ENCODE measurements at places on chromosomes 4 and X.

GRCh38 chrX:24292353-24292752 is 21.5 kb downstream of the SUPT20HL2 start:
- no peak for DNase-seq

- no peak for DNase-seq
These were observed 873.8 kb downstream of the GLUD2 start for GRCh38 chrX:121921258-121921657.

- DNase-seq, result no peak
These were observed 566.4 kb upstream of the DIPK2B start for GRCh38 chrX:45766981-45767501.

GRCh38 chr4:118171381-118171780 is 137.1 kb downstream of the NDST3 start:
- DNase-seq, result no peak

DNA sequence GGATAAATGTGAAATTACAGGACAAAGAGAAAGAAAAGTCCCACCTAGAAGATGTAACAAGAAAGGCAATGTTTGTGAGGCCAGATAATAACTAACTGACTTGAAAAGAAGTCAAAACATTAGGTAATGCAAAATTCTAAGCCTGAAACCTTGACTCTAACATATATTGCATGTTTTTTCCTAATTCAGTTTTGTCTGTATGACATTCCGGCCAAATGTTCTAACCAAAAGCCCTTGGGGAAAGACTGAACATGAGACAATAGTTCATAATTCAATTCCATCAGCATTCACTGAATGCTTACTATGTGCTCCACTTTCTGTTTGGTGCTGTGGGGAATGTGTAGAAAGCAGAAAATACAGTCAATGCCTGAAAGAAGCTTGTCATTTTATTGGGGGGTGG is 84.8 kb upstream of the PLAC1 start:
- DNase-seq, result no peak

- DNase-seq, result no peak
These were observed 688.6 kb downstream of the SH3BGRL start for GRCh38 chrX:81890521-81890920.

DNA sequence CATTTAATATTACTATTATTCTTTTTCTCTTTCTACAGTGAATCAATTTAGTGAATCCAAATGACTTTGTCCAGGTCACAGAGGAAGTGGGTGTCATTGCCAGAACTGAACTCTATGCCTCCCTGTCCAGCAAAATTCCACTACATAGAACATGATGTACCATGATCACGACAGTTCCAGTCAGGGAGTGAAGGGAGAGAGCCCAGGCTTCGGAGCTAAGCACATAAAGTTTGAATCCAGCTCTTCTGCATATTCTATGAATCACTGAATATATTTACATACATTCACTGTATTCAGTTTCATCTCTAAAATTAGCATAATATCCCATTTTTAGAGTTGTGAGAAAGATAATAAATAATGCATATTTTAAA is 17.4 kb downstream of the ARHGEF38 start:
- DNase-seq, result no peak

DNA sequence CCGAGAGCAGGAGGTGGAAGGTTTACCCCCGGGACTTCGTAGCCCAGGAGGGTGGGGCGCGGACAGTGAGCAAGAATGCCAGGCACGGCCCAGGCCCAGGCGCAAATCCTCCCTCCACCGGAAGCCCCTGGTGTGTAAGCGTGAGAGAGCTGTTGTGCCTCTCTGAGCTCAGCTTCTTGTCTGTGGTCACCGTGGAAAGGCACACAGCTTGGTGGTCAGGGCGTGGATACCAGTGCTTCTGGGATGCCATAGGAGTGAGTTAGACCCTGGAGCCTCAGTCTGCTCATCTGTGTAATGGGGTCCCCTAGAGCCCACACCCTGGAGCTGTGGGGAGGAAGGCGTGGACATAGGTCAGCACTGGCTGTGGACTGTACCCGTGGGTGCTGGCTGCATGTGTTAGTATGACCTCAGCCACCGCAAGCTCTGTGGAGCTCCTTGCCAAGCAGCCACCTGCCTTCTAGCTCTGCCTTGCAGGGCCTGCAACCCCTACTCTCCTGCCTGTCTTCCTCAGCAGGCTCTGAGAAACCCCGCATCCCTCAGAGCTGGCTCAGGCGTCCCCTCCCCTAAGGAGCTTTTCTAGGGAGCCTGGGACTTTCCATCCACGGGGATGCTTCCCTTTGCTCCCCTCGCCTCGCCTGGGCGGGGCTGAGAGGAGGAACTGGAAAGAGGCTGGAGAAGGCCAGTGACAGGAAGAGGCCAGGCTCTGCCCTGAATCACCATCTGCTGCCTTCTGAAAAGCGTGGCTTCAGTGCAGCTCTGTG is 28.0 kb upstream of the AFAP1 start:
- DNase-seq, result no peak

DNA sequence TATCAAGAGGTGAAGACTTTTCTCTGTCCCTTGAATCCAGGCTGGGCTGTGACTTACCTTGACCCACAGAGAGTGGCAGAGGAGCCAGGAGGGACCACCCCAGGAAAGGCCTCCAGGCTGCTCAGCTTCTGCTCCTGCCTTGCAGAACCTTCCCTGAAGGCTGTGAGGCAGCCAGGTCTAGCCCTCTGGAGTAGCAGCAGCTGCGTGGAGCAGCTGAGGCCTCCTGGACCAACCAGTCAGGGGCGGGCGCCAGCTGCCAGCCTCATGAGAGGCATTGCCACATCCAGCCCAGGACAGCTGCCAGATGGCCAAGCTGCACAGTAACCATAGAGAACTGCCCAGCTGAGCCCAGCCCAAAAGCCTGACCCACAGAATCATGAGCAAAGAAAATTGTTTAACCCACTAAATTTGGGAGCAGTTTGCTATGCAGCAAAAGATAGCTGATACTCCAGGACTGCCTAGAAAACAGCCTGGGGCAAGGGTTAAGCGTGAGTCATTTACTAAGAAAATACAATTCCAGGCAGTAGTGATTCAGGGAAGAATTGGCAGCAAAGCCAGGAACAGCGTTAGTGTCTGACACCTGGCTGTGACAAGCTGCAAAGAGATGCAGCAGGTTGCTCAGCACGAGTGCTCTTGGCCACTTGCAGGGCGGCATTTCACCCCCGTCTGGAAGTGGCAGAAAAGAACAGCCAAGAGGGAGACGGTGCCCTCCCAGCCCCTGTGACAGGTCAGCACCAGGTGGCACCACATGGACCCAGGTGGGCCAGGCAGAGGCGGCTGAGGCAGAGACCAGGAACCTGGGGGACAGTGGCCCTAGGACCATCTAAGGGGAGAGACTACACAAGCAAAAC is 14.7 kb upstream of the PDE6B start:
- no peak for DNase-seq

- DNase-seq, result no peak
These were observed 109.9 kb upstream of the SORBS2 start for GRCh38 chr4:185921583-185922555.

DNA sequence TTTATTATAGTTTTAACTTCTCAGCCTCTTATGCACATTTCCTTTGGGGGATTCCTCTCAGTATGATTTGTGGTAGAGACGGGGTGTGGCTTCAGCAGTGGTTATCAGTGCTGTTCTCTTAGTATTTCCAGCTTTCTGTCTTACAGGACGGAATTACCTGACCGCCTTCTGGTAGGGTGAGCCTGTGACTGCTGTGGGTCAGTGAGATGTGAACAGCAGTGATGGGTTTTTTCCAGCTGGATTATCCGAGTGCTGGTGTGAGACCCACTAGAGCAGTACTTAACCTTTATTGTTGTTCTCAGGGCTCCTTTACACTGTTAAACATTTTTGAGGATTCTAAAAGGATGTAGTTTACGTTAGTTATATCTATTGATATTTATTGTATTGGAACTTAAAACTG is 135.2 kb downstream of the SLIT2 start:
- DNase-seq, result no peak

GRCh38 chr4:102511830-102512605 is 10.9 kb downstream of the NFKB1 start:
- DNase-seq, result no peak

GRCh38 chr4:23035521-23036056 is 342.9 kb downstream of the GBA3 start:
- DNase-seq, result no peak

DNA sequence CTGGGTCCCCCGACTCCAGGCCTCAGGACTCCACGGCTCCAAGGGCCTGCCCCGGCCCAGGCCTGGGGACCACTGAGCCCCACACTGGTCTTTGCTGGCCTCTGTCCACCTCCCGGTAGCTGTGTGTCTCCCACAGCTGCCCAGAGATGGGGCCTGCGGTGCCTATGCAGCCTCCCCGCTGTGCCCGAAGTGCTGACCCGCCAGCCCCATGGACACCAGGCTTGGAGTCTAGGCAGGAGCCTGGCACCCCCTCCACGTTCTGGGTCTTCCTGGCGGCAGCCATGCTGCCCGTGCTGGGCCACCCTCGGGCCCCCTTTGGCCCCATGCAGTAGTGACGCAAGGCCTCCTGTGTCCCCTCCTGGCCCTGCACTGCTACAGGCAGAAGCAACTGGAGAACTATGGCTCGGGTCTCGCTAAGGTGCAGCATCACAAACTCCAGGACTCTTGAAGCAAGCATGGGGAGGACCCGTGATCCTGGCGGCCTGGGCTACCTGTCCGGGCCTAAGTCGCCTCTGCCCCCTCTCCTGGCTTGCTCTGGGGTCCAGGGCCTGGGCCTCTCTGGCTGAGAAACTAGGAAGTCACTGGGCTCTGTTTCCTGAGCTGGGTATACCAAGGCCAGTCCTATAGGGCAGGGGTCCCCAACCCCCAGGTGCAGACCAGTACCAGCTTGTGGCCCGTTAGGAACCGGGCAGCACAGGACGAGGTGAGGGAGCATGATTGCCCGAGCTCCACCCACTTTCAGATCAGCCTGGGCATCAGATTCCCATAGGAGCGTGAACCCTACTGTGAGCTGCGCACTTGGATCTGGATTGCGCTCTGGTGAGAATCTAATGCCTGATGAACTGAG is 917 bp downstream of the MYL5 start:
- no peak for DNase-seq

GRCh38 chr4:70449220-70449619 is 22.8 kb upstream of the MUC7 start:
- no peak for DNase-seq

DNA sequence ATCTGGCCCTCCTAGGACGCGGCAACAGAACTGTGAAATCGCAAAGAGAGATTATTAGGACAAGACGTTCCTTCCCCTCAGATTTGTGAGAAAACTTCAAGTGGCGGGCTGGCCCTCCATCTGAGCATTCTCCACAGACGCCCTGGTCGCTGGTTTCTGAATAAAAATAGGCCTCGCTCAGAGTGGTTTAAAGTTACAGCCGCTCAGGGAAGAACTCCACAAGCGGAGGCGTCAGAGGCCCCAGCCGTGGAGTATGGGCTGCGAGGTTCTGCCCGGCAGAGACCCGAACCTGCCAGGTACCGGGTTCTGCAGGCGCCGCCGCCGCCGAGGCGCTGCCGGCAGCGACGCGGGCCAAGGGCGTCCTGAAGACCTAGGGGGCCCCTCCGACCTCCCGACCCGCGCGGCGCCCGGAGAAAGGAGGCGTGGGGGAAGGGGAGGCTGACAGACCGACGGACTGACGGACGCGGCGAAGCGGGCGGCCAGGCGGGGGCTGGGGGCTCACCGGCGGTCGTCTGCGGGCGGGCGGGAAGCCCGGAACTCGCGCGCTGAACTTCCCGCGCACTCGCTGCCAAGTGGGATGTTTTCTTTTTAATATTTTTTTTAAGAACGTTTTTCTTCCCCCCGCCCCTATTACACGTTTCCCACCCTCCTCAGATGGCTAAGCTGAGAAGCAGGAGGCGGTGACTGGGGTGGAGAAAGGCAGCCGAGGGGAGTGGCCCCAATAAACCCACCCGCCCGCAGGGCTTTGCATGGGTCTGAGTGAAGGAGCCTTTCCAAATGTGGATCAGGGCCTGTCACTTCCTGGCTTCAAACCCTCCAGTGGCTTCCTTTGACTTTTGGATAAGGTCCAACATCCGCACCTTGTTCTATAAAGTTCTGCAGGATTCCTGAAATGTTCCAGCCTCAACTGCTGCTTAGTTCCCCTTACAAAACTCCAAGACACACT is at the start of gene PABPC4L:
Gene PABPC4L (minus strand): TSS at position 574 of the 946 bp plus-strand sequence. CDS start 770 bp downstream, outside the sequence.
- DNase-seq, result no peak

- DNase-seq, result no peak
These were observed 302.2 kb upstream of the GALNT7 start for GRCh38 chr4:172866421-172866820.

DNA sequence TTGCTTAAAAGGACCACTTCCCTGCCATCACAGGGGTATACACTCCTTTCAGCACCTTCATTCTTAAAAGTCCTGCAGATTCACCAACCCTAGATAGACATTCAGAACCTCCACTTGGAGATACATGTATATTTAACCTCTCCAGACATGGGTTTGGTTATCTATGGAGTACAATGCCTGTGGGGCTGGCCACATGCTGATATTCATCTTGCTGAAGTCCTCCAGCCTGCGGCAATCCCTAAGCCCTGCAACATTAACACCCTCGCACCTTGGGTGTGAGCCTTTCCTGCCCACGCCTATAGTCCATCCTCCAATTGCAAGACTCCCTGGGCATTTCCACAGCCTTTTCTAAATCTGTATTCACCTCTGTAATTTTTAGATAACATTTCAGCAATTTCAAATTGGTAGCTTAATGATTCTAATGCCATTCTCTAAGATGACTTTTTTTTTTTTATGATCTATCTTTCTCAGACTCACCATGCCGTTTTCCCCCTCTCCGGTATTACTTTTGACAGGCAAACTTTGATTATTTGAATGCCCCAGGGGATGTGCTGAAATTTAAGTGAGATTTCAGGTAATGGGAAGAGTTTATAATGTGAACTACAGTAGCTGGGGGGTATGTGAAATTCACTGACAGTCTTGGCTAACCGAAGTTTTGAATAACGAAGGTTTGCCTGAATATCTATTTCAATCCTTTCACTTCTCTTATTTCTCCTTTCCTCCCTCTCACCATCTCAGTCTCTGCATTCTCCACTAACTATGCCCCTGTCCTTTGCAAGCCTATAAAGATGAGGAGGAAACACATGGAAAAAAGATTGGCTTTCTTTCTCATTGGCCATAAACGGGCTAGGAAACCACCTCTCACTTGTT is 24.1 kb downstream of the CCDC149 start:
- DNase-seq, result no peak

DNA sequence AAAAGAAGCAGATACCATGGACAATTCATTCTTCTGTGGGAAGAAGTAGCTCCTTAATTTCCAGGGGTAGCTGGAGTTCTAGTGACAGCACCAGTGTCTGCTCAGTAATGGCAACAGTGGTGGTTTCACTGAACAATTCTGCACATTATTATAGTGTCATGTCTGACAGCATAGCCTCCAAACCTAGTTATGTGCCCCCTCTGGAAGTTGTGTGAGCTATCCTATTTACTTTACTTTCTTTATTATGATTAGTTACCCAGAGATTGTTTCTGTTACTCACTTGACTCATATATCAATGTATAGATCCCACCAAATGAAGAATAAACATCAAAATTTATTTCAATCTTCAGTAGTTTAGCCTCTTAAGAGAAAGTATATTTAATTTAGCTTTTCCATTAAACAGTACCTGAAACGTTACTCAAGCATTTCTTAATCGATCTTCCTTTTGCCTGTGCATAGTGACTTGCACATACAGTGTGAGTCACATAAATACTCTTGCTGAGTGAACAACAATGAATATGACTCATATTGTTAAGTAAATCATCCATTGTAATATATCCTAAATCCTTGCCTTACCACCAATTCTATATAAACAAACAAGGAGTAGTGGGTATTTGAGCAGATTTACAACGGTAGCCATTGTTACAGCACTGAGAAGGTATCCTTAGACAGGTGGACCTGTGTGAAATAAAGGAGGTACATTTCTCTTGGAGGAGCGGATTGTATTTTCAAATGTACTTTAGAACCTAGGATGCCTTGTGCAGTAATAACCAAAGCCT is 534.7 kb downstream of the ANKRD50 start:
- DNase-seq, result no peak

- DNase-seq, result no peak
These were observed 53.1 kb downstream of the USP11 start for GRCh38 chrX:47285836-47286320.

GRCh38 chr4:166259081-166259480 is 386.0 kb downstream of the TLL1 start:
- no peak for DNase-seq

Measured in CD4-positive, alpha-beta T cell treated with Interleukin-17A for 4 hours (primary cell).